DMS79 treated with DMSO at 0.1 percent for 48 hours (cell line): ENCODE measurements at places on chromosomes 4 and X.

DNA sequence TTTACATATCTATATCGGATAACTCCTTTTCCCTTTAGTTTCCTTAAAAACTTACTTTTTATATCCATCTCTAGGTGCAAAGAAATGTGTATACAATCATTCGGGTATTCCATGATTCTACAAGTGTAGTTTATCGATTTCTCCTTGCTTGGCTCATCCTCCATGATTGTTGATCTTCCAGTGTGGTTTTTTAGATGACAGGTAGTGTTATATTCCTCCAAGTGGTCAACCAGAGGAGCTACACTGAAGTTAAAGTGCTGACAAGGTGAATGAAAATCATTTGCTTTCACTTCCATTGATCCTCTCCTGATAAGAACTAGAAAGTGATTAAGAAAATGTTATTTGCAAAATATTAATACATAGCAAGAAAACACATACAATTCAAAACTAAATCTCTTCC, 38.5 kb downstream of the TMEM156 start:
- DNase-seq, result no peak

DNA sequence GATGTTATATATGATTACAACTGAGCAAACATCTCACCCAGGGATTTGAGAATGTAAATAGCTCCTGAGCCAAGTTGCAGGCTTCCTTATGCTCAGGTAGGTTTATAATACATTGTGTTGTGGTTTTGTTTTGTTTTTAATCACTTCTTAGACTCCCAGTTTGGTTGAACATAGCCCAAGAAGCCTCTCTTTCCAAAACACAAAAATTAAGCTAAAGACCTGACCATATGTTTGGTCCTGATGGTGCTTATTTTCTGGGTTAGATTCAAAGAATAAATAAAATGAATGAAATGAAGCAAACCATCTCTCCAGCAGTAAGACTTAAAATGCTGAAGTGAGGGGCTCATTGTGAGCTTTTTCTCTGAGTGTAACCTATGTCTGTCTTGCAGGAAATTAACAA, 93.5 kb downstream of the GRXCR1 start:
- DNase-seq, result no peak

- no peak for DNase-seq
Observed at GRCh38 chrX:20374450-20374849, 107.7 kb upstream of the RPS6KA3 start.

GRCh38 chrX:43405191-43405590, 250.9 kb upstream of the MAOA start:
- no peak for DNase-seq

DNA sequence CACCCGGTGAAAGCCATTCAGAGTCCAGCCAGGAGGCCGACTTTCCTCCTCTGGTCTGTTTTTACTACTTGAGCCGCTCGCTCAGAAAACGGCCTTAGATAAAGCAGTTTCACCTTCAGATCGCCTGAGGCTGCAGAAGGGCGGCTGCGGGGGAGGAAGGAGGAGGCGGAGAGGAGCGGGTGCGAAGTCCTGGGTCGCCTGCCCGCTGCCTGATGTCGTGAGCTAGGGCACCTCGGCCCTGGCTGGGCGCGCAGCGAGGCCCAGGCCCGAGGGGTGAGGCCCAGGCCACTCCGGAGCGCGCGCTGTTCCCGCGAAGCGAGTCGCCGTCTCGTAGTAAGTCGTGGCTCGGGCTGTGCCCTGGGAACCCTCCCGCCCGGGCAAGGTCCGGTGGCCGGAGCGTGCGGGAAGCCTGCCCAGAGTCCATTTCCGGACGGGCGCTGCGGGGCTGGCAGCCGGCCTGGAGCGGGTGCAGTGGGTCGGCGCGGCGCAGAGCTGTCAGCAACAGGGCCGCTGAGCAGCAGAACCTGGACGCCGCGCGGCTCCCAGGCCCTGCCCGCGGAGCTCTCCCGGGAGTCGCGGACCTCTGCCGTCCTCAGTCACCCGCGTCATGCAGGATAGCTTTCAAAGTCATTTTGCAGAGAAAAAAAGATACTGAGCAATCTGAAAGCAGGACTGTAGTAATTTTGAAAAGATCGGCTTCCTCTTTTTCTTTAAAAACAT, 18.6 kb downstream of the TRIM2 start:
- DNase-seq, result no peak

DNA sequence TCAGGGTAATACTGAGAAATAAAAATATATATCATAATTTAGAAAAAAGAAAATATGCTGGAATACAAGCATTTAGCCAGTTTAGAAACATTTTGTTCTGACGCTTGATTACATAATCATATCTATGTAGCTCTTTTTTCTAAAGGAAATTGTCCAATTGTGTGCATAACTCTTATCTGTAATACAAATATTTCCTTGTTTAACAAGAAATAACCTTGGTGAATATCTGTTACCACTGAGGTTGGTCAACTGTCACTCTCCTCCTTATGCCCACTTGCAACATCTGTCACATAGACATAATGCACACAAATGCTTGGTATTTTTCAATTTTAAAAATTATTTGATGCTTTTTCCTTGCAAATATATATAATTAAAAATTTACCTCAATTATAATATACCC, 609.7 kb downstream of the TLL1 start:
- DNase-seq, result no peak

DNA sequence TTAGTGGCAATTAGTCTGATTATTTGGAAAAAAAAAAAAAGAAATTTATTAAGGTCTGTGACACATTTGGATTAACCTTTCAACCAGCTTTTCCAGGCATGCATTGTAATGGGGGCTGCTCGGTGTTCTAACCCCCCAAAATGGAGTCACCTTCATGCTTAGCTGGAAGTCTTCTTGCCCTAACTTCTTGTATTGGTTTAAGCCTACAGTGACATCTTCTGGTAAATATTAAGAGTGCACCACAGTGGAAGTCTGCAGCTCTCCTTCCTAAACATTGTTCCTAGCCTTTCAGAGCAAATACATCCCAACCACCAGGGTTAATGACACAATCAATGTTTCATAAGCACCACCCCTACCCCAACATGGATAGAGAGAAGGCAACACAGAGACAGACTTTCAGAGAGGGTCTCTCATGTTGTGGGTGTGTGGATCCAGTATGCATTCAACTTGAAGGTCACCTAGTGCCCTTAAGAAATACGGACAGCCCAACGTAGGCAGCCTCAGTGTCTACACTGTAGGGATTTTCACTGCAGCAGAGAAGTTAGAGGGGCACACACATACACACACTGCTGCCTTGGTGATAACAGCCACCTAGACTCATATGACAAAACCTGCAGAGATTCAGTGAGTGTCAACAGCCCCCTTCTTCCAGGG, 142.9 kb upstream of the MBNL3 start:
- peak; percentile 10 for DNase-seq

DNA sequence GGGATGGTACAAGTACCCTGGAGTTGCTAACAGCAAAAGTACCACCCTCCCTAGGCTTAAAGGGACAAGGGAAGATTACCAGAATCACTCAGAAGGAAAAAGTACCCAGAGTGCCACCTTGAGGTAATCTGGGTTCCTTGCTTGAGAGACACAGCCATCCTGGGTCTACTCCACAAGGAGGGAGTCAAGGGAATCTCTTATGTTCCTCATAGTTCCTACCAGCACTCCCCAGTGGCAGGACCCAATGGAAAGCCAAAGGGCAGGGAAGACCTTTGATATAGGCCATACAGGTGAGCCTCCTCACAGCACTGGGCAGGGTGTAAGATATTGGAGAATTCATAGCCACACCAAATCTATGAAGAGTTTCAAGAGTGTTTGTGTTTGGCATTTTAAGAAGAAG, 5.7 kb downstream of the IL2 start:
- no peak for DNase-seq

- no peak for DNase-seq
Observed at GRCh38 chrX:96405842-96406241, 278.8 kb upstream of the DIAPH2 start.

GRCh38 chr4:121765971-121766538, 1.1 kb upstream of the SMIM43 start:
- no peak for DNase-seq

DNA sequence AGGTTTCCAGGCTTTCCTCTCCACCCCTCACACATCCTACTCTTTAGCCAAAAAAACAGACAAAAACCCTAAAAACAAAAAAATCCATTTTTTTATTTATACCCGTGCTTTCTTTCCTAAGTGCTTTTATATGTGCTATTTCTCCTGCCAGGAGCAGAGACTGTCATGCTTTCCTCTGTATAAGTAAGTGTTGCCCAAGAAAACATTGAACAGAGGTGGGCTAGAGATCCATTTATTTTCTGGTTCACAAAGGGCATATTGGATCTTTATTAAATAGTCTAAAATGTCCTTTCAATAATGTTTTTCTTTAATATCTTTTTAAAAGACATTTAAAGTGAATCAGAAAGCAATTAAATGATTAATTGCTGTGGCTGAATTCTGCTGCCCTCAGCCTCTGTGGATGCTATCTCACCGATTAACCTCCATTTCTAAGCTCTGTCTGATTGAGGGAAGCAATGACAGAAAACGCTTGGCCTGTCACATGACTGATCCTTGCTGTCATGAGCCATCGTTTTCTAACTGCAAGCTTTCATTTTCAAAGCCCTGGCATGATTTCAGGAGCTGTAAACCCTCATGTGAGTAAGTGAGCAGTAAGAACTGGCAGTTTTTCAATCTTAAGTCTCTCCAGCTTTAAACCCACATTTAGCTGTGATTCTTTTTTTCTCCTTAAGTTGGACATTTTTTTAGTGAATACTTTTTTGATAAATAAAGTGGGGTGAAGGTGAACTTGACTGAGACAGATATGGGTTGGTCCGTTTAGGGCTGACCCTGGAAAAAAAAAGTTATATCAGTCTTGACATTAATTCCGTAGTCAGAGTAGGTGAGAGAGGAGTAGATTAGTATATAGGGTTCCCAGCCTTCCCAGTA, 180.7 kb upstream of the PGRMC2 start:
- peak; percentile 29 for DNase-seq

DNA sequence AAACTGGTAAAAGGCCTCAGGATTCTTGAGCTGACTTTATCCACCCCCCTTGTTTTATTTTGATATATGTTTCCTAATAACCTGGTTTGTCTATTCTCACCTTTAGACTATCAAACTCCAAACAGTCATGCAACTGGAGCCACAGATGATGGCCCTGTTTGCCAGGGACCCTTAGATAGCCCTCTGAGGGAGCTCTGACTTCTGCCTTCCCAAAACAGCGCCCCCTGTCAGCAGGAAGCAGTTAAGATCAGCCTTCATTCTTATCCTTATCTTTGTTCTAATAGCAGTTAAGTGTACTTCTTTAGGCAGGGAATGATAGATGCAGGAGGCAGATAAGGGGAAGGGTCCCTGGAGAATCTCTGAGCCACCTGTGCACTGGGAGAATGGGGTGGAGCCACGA, 27.5 kb upstream of the CXCL13 start:
- DNase-seq, result no peak

GRCh38 chr4:25800245-25800644, 62.5 kb downstream of the SEL1L3 start:
- no peak for DNase-seq

- no peak for DNase-seq
Observed at GRCh38 chrX:20743046-20743445, 476.3 kb upstream of the RPS6KA3 start.

DNA sequence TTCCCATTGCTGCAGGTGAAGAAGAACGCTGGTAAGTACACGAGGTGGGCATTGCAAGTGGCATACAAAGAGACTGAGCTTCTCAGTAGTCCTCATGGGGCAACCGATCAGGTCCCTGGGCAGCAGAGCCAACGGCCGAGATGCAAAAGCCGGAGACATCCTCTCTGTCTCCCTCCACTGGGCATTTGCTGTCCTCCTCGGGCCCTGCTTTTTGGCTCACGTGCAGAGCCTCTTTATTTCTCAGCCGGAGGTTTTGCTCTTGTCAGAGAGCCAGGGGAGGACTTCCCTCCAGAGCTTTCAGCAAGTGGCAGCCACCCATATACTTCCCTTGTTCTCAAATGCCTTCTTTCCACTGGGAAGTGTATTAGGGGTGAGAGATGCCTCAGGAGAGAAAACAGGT, 18.0 kb downstream of the STARD8 start:
- DNase-seq, result no peak

GRCh38 chrX:8684201-8684965, 47.6 kb downstream of the ANOS1 start:
- DNase-seq, result no peak

DNA sequence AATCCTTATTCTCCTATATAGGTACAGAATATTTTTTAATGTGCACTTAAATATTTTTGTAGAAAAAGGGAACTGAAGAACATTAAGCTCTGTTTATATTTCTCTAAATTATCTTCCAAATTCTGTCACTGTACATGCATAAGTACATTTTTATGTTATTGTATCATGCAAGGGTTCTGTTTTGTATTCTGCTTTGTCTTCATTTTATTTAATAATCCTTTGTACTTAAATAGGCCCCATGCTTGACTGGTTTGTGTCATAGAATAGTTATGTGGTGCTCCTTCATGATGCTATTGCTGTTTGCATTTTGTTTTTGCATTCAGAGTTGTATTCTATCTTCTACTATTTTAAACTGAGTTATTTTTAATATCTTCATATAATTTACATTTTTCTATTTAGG, 111.9 kb upstream of the EDNRA start:
- DNase-seq, result no peak

- DNase-seq, result no peak
Observed at GRCh38 chrX:20971250-20971649, 403.0 kb upstream of the CNKSR2 start.

DNA sequence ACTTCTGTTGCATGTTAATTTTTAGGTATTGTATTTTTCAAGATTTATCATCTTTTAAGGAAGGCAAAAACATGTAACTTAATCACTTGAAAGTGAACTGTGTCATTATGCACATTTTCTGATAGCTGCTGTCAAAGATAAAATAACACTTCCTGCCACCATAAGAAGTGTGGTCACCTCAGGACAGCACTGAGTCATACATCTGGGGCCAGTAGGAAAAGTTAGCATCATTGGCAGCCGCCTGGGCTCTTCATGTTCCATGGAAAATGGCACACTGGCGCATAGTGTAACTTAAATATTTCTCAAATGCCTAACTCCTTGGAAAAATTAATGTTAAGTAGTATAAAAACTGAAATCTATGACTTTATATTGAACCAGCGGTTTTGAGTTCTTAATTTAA, 24.2 kb downstream of the CNKSR2 start:
- no peak for DNase-seq

- DNase-seq, result no peak
Observed at GRCh38 chr4:38820329-38821061, 15.9 kb upstream of the TLR1 start.

DNA sequence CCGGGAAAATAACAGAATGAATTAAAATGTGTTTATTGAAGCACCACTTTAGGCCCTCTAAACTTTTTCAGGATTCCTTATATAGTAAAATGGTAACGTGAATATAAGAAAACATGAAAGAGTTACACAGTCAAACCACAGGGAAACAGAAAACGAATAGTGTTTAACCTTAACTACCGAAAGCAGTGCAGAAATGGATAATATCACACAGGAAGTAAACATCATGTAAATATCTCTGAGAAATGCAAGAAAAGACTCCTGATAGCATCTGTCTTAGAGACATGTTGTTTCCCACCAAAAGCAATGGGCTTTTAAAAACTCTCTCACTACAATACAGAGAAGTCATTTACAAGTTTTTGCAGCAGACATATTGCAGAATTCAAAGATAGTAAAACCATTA, 323.9 kb upstream of the CXXC4 start:
- DNase-seq, result no peak

GRCh38 chrX:6885396-6885795, 262.1 kb upstream of the STS start:
- no peak for DNase-seq

- DNase-seq, result no peak
Observed at GRCh38 chr4:95603393-95603792, 54.6 kb upstream of the UNC5C start.
